CD8-positive, alpha-beta memory T cell (primary cell): ENCODE measurements at places on chromosomes 2 and 18. TPM values are rescaled to one million over a fixed set of nuclear protein-coding genes. Genes with fewer than 3 reads are reported as not detected.
A peak's percentile ranks its signal among the peaks of the same experiment; 100 is the strongest.

The PLEKHH2 gene
- total RNA-seq, result 0.48 TPM

GRCh38 chr2:149023091-149023490 is 15.4 kb upstream of the LYPD6B start:
- no peak overlapping the region for H3K27ac ChIP-seq
- H3K27me3 ChIP-seq, result no peaks in the 10 kb centered on the region
- DNase-seq, result no peak
- H3K4me3 ChIP-seq, result no peak overlapping the region
- H3K4me1 ChIP-seq, result no peaks in the 10 kb centered on the region
- H3K36me3 ChIP-seq, result no peaks in the 10 kb centered on the region

The CTAGE1 gene
- total RNA-seq, result not detected

DNA sequence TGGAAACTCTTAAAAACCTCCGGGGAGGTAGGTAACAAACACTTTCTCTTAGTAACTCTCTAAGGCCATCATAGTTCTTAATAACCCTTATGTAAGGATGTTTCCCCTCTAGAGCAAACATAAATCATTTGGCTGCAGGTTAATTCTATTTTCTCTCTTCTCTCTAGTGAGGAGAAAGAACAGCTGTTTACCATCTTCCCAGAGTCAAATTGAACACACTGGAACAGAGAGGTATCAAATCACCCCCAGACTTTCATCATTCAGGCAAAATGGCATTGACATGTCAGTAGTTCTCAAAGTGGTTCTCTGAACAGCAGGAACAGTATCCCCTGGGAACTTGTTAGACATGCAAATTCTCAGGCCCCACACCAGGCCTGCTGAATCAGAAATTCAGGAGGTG is 240.7 kb downstream of the MEIS1 start:
- H3K4me3 ChIP-seq, result no peak overlapping the region
- H3K27ac ChIP-seq, result no peak overlapping the region
- no peaks in the 10 kb centered on the region for H3K27me3 ChIP-seq
- no peak for DNase-seq
- no peaks in the 10 kb centered on the region for H3K4me1 ChIP-seq

DNA sequence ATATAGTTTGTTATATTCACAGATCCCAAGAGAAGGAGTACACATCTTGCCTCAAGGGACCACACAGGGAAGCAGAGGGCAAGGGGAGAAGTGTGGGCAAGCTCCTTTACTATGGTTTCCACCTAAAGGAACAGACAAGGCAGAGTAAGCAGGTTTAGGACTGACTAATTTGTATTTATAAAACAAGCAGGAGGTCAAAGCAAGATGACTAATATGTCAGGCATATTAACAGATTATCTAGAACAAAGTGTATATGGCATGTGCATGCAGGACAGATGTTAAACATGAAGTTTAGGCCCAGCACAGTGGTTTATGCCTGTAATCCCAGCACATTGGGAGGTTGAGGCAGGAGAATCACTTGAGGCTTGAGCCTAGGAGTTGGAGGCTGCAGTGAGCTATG is 3.7 kb upstream of the LRP2 start:
- peaks cover 20% of the 10 kb centered on the region for H3K4me1 ChIP-seq
- DNase-seq, result no peak
- no peak overlapping the region for H3K4me3 ChIP-seq
- no peaks in the 10 kb centered on the region for H3K36me3 ChIP-seq
- H3K27ac ChIP-seq, result no peak overlapping the region

The SERPINB11 gene
- total RNA-seq, result not detected

DNA sequence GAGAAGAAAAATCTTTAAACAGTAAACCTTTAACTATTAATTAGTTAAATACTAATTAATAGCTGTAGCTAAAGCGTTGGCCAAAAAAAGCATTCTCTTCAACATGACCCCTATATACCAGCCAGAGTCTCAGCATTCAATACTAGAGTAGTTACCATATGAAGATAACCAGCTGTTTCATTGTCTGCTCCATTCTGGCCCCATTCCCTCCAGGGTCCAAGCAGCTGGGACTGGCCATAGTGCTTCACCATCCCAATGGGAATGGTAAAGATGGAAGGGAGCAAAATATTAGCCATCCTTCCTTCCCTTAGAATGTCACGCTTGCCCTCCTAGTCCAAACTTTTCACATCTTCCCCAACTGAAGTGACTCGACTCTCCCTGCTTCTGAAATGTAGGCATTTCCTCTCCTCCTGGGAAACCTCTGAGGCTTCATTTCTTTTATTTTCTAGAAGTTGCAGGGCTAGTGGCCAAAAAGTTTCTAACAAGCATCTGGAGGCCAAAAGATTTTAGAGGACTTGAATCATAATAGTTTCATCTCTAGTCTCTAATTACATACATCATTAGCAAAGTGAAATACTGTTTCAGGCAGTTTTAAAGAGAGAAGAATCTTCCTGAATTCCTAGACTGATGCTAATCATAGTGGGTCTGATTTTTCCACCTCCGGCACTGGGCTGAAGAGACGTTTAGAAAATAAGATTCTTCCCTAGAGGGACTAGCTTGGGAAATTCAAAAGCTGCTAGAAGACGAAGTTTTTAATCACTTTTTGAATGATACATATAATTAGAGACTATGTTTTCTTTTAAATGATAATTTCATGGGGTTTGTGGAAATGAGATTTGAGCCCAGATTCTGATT is 52.7 kb downstream of the CCDC68 start:
- H3K4me3 ChIP-seq, result no peak overlapping the region
- no peaks in the 10 kb centered on the region for H3K36me3 ChIP-seq
- no peaks in the 10 kb centered on the region for H3K4me1 ChIP-seq
- DNase-seq, result no peak

- peaks cover 43% of the 10 kb centered on the region for H3K4me1 ChIP-seq
- peak overlapping the region; percentile 4 for H3K4me3 ChIP-seq
- no peaks in the 10 kb centered on the region for H3K27me3 ChIP-seq
- H3K27ac ChIP-seq, result no peak overlapping the region
- DNase-seq, result no peak
Measured at GRCh38 chr2:236968880-236969534, 116.7 kb upstream of the COPS8 start.

GRCh38 chr2:98793275-98793674 is 62.3 kb upstream of the MGAT4A start:
- DNase-seq, result no peak
- H3K27me3 ChIP-seq, result no peaks in the 10 kb centered on the region
- H3K4me3 ChIP-seq, result no peak overlapping the region
- no peaks in the 10 kb centered on the region for H3K4me1 ChIP-seq

GRCh38 chr2:54290356-54291025 is 34.5 kb upstream of the TSPYL6 start:
- no peak overlapping the region for H3K27ac ChIP-seq
- H3K4me3 ChIP-seq, result no peak overlapping the region
- no peak for DNase-seq

- H3K36me3 ChIP-seq, result no peaks in the 10 kb centered on the region
- peak; percentile 75 for DNase-seq
- peak overlapping the region; percentile 67 for H3K4me3 ChIP-seq
- H3K4me1 ChIP-seq, result peaks cover 39% of the 10 kb centered on the region
- peak overlapping the region; percentile 58 for H3K27ac ChIP-seq
Measured at GRCh38 chr2:120231974-120232635, 8.9 kb upstream of the TMEM185B start.

The COLEC12 gene
- not detected for total RNA-seq

GRCh38 chr2:172986040-172986439 is 89.6 kb upstream of the MAP3K20 start:
- no peaks in the 10 kb centered on the region for H3K4me1 ChIP-seq
- no peak overlapping the region for H3K27ac ChIP-seq
- DNase-seq, result no peak
- H3K4me3 ChIP-seq, result no peak overlapping the region
- no peaks in the 10 kb centered on the region for H3K36me3 ChIP-seq

- H3K27ac ChIP-seq, result no peak overlapping the region
- H3K27me3 ChIP-seq, result no peaks in the 10 kb centered on the region
- no peaks in the 10 kb centered on the region for H3K4me1 ChIP-seq
Measured at GRCh38 chr18:76546088-76546435, 51.0 kb upstream of the ZNF516 start.

The HOXD10 gene
- total RNA-seq, result not detected
